ENCODE measurements at places on chromosomes 2 and 18.

DNA sequence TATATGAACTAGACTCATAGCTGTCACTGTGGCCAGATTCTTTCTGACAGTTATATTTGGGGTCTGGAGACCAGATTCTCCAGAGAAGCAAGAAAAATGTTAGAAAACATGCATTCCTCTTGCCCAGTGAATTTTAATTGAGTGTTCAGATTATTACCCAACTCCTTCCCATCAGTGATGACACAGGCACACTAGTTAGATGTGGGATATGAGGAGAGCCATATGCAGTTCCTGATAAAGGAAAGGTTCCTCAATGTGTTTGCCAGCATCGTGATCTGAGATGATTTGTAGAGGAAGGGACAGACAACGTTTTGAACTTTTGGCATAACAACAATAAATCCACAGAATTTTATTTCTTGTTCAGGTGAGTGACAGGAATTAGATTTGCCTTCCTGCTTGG, 308.6 kb downstream of the PIEZO2 start:
- no peak for DNase-seq

GRCh38 chr2:65371074-65371434, 61.3 kb downstream of the SPRED2 start:
- no peak for DNase-seq

DNA sequence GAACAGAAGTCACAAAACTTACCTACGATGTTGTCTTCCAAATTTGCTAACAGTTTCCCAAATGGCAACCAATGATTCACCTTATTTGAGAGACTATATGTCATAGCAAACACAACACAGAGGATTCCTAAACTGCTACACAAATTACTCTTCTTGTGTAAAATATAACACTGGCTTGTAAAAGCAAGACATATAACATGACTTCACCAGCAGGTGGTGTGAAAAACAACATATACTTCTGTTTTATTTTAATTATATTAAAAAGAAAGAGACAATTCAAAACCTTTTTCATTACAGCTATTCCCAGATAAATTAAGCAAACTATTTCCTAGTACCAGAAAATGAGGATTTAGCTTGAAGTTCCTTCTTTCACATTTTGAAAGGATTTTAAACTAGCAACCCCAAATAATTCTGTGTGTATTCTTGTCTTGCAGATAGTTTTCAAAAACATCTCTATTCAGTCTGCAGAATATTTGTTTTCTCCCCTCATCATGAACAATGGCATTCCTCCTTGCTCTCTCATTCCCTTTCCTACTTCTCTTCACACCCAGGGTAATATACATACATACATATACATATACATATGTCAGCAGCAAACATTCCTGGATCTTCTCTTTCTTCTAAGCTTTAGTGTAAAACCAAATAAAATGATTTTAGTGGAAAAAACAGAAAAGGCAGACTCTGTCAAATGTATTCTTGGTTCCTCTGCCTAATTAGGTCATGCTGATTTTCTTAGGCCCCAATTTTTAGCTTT, 62.1 kb downstream of the SCN3A start:
- DNase-seq: no peak

GRCh38 chr2:232900811-232901735, 31.0 kb downstream of the SNORC start:
- DNase-seq: no peak

DNA sequence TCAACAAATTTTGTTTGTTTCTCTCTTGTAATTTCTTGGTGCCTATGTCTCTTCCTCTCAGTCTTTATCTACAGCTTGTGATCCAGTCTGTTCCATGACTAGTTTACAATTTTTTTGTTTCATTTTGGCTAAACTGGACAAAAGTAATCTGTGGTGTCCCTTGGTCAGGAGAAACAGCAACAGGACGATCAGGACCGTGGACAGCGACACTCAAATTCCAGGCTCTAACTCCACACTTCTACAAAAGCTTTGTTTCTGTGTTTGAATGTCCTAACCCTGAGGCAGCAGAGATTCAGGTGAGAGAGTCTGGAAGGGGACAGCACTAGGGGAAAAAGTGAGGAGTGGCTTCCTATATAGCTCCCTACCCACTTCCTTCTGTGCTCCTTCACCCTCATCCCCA, 593.3 kb upstream of the FANCL start:
- no peak for DNase-seq

DNA sequence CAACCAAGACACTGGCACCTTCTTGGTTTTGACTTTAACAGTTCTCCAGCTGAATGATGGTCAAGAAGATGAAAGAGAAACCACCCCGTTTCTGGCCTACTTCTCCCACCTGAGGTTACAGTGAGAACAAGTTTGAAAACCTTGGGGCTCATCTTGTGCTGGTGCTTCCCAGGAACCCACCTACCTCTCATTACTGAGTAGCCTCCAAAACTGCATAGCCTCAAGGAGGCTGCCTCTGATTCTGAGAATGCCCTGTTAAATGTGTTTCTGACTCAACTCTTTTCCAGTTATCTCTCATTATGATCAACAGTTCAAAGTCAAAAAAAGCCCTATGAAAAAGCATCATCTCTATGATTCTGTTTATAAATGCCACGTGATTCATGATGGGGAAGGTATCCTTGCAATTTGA, 121.9 kb downstream of the CACNB4 start:
- DNase-seq: no peak

DNA sequence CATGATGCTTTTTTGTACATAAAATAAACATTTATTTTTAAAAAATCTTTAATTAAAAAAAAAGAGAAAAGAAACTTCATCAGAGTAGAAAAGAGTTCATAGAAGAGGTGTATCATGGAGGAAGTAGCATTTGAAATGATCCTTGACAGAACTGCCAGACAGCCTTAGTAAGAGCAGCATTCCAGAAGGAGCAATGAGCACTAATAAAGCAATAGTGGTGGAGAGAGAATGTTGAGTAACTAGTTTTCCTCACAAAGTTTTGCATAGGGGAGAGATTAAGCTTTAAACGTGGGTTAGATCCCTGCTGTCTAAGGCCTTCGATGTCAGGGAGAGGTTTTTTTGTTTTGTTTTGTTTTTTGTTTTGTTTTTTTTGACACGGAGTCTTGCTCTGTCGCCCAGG, 29.8 kb upstream of the METTL21A start:
- no peak for DNase-seq

- no peak for DNase-seq
Measured at GRCh38 chr2:145185696-145186095, 665.8 kb upstream of the ZEB2 start.

- no peak for DNase-seq
Measured at GRCh38 chr2:219122202-219122980, 38.2 kb downstream of the NHEJ1 start.

DNA sequence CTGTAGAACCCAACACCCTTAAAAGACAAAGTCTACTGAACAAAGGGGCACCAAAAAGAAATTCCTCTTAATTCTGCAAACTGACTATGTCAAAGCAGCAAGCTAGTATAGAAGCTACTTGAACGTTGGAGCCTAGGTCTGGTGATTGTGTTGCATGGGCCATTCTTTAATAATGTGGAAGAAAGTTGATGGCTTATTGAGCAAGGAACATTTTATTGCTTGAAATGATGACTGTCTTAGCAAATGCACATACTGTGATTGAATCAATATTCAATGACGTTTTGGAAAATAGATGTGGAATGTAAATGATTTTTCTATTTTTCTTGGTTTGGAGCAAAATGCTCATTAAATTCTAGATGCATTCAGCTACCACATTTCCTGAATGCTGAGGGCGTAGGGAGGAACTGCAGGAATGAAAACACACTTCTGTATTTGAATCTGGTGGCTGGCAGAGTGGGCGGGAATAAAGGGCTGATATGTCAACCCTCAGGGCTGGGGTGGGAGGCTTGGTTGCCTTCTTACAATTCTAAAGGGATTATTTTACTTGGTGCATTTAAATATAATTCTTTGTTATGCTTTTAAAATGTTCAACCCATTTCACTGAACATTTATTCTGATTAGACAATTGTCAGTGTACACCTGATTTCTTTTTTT, 26.5 kb downstream of the MYO3B start:
- DNase-seq: no peak
